ENCODE measurements at places on chromosomes 1 and 21.

GRCh38 chr1:62377043-62377562, 57.9 kb upstream of the KANK4 start:
- no peak for DNase-seq
- no peak overlapping the region for H3K27ac ChIP-seq
- H3K4me1 ChIP-seq: no peaks in the 10 kb centered on the region
- no peaks in the 10 kb centered on the region for H3K27me3 ChIP-seq
- no peaks in the 10 kb centered on the region for H3K36me3 ChIP-seq

GRCh38 chr1:191575746-191576145, 582.5 kb upstream of the RGS18 start:
- H3K36me3 ChIP-seq: no peaks in the 10 kb centered on the region
- H3K4me3 ChIP-seq: no peak overlapping the region
- no peaks in the 10 kb centered on the region for H3K27me3 ChIP-seq
- H3K4me1 ChIP-seq: no peaks in the 10 kb centered on the region
- no peak overlapping the region for H3K27ac ChIP-seq
- DNase-seq: no peak

GRCh38 chr1:208202333-208202995, 41.7 kb downstream of the PLXNA2 start:
- peaks cover 75% of the 10 kb centered on the region for H3K4me1 ChIP-seq
- H3K4me3 ChIP-seq: peak overlapping the region; percentile 2
- H3K27ac ChIP-seq: peak overlapping the region; percentile 83
- no peaks in the 10 kb centered on the region for H3K27me3 ChIP-seq
- DNase-seq: no peak

DNA sequence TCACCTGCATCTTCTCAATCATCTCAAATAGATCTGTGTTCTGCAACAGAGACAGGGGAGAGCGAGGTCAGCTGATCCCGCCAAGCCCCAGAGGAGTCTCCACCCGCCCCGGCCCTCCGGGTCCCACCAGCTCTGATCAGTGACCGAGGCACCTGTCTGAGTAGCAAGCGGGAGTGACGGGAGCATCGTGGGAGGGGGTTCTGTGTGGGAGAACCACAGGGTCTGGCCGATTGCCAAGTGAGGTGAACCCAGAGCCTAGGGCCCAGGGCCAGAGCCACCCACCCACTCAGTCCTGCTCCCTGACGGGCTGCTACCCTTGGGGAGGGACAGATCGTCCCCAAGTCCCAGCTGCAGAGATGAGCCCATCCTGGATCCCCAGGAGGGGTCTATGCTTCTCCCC, 49.1 kb downstream of the RAP1GAP start:
- no peak for DNase-seq
- H3K36me3 ChIP-seq: no peaks in the 10 kb centered on the region
- H3K27me3 ChIP-seq: peaks cover 56% of the 10 kb centered on the region
- H3K27ac ChIP-seq: no peak overlapping the region
- H3K4me3 ChIP-seq: no peak overlapping the region
- H3K4me1 ChIP-seq: peaks cover 30% of the 10 kb centered on the region

- no peaks in the 10 kb centered on the region for H3K27me3 ChIP-seq
- H3K36me3 ChIP-seq: peaks cover 6% of the 10 kb centered on the region
- H3K27ac ChIP-seq: no peak overlapping the region
- DNase-seq: no peak
- H3K4me3 ChIP-seq: no peak overlapping the region
- peaks cover 54% of the 10 kb centered on the region for H3K4me1 ChIP-seq
Measured at GRCh38 chr1:164841702-164842465, 282.9 kb downstream of the PBX1 start.

DNA sequence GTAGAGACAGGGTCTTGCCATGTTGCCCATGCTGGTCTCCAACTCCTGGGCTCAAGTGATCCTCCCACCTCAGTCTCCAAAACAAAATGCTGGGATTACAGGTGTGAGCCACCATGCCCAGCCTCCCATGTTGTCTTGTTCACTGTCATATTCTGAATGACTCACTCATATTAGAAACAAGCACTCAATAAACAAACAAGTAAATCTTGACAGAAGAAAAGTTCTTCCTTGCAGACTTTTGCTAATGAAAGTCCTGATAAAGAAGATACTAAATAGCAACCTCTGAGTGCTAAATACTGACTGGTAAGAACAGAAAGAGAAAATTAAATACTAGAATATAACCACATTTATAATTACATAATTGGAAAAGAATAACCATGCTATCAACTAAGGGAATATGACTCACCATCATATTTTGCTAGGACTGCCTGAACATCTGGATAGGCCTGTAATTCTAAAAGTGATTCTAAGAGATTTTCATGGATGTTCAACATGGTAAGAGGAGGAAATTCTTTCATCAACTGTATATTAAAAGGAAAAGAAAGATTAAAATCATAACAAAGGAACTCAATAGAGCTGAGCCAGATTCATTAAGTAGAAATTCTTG, 37.3 kb downstream of the ST7L start:
- no peaks in the 10 kb centered on the region for H3K27me3 ChIP-seq
- H3K4me3 ChIP-seq: no peak overlapping the region
- no peaks in the 10 kb centered on the region for H3K4me1 ChIP-seq
- H3K36me3 ChIP-seq: peaks cover 73% of the 10 kb centered on the region

- no peaks in the 10 kb centered on the region for H3K36me3 ChIP-seq
- no peak for DNase-seq
- H3K27me3 ChIP-seq: no peaks in the 10 kb centered on the region
- peaks cover 92% of the 10 kb centered on the region for H3K4me1 ChIP-seq
- H3K4me3 ChIP-seq: no peak overlapping the region
Measured at GRCh38 chr1:25550155-25550506, 6.7 kb downstream of the LDLRAP1 start.

All from left ventricle myocardium inferior (tissue), 1 donor.